ENCODE measurements at places on chromosomes 3 and 15.

DNA sequence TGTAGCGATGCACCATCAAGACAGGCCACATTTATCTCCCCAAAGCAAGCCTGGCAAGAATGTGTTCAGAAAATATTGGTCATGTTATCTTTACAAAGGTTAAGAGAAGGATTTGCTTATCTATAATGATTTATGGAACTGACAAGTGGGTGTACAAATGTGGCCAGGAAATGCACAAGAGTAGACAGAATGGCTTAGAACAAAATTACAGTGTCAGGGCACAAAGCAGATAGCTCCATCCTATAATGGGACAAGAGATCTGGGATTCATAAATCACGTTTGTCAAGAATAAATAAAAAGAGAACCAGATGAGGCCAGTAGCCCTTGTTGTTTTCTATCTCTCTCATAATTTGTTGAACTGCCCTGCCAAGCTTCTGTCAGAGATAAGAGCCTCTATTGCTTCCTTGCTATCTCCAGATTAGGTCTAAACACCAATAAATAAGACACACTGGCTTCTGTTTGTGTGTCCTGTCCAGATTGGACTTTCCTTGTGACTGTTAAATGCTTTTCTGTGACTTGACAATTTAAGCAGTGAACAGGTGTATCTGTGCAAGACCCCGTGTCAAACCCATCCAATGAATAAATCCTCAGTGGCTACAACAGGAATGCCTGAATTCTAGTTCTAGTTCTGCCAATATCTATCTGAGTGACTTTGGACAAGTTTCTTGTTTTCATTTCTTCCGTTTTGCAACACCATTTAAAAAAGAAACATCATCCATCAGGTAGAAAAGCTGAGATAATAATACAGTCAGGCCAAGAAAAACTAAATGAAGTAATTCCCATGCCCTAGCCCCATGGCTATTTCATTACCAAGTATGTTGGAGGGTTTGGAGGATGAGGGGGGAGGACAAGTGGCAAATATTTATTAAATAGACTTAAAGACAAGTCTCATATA is 157.2 kb downstream of the DCLK3 start:
- DNase-seq = no peak

DNA sequence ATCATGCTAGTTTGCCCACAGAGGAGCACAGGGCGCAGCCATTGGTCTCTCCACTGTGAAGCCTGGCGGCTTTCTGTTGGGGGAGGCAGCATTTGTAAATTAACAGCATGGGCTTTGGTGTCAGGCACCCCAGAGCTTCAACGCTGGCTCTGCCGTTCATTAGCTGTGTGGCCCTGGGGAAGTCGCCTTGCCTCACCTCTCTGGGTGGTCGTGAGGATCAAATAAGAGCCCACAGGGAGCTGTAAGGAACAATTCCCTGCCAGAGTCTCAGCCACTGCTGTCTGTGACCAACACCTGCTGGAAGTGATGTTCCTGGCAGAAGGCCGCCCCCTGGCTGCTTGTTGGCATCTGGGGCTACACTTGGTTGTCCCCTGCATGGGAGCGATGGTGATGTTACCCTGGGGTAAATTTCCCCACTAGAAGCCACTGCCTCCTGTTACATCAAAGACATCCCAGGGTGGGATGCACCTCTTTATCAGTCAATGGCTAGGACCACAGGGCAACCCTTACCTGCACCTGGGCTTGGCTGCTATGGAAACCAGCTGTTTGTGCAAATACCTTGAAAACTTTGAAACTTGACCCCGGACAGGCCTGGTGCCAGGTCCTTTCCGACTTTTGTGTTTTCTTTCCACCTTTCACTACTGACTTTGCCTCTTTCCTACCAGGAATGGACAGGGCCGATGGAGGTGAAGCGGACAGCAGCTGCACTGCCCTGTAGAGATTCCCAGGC is 36.9 kb downstream of the DNASE1L3 start:
- no peak for DNase-seq

GRCh38 chr3:52820736-52821135 is 9.7 kb downstream of the ITIH4 start:
- DNase-seq = no peak

DNA sequence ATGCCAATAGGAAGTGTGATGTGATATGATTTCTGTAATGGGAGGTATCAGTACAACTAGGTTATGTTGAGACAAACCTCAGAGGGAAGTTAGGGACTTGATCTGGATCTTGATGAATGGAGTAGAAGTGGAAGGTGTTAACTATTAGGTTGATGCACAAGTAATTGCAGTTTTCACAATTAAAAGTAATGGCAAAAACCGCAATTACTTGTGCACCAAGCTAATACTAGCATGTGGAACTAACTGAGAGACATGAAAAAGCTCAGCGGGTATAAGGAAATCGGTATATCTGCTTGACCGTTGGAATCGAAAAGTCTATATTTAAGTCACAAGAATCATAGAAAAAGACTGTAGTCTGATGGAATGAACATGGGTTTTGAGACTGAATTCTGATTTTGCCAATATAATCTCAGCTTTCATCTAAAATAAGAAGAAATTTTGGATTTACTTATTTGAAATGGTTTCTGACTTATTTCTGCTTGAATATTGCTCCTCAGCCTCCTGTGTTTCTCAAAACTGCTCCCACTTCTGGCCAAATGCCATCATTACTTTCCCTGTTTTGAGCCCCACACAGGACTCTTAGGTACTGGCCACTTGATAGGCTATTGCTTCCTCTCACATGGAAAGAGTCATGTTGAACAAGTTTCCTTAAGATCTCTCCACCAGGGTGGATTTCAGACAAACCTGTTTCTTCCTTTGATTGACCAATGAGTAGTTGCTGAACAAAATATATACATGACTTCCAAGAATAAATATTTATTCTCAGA is 271.5 kb upstream of the COL8A1 start:
- no peak for DNase-seq

DNA sequence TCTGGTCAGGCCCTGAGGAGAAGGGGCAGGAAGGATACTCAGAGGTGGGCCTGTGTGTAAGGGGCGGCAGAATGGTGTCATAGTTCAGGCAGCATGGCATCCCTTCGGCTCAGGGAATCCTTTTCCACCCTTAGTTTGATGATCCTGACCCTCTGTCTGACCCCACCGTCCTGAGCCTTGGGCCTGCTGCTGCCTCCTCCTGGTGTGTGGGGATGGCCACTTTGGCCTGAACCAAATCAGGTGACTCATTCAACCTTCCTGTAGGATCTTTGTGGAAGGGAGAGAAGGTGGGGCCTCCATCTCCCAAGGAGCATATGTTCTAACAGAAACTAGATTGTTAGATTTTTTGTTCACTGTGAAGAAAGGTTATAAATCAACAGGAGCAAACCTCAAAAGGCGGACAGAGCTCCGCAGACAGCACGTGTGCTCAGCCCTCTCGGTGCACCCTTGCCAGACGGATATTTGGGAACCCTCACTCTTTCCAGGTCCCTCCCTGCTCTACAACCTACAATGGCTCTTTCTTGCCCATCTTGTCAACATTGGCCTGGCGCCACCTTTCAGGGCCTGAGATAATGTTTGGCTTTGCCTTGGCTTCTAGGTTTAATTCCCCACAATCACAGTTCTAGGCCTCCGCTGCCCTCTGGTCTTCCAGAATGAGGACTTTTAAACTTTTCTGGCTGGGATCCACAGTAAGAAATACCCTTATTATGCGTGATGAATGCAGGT is 21.7 kb downstream of the THSD4 start:
- no peak for DNase-seq

GRCh38 chr3:51340013-51340829 is 44.9 kb upstream of the MANF start:
- DNase-seq = no peak

DNA sequence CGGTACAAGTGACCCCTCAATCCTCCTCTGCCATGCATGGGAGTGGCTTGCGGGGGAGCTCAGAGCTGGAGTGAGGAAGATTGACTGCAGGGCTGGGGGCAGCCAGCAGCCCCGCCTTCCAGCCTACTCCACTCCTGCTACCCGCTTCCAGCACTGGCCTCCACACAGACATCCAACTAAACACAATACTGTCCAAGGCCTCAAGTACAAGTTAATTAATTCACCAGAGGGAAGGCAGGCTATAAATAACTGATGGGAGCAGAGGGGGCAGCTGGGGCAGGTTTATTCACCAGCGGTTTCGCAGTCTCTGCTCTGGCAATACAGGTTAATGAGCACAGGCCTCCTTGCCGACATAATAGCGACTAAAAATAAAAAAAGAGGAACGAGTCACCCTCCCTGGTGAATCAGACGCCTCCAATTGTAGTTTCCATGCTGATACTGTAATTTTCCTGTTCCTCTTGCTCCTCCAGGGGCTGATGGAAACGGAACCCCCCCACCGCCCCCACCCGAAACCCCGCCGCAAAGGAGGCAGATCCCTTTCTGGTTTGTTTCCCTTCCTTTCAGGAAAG is 166.4 kb upstream of the TLE3 start:
- no peak for DNase-seq

- no peak for DNase-seq
Observed at GRCh38 chr3:124763644-124764358, 33.5 kb downstream of the UMPS start.

DNA sequence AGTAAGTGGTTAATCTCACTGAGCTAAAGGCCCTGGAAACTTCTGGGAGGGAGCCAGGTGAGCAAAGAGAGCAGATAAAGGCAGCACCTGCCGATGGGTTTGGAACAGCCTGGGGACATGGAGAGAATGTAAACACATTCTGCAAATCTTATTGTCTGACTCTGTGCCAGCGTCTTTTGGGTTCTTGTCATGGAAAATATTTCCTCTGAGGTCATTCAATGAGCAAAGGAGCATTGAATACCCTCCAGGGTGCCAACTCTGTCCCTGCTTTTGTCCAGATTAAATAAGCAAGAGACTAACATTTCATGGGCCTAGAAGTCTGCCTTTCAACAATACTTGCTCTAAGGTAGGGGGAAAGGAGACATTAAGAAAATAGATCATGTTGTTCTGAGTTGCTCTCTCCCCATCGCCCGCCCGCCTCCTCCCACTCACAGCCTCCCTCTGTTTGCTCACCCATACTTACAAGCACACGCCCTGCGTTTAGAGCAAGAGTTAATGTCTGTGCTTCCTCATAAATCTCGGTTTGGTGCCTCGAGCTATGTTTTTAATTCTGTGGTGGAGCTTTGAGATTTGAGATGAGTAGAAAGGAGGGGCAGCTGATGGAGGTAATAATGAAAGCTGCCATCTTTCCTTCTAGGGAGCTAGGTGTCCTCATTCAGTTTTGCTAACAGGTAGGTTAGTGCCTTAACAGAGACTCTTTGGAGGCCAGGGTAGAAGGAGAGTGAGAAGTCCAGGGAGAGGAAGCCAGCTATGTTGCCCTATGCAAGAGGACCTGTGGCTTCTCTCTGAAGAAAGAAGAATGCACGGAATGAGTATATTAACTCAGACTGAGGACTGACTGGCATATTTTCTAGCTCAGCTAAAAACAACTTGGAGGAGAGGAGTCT is 132.9 kb downstream of the TPRG1 start:
- DNase-seq = no peak

GRCh38 chr3:39443530-39443929 is 23.9 kb upstream of the MOBP start:
- no peak for DNase-seq

DNA sequence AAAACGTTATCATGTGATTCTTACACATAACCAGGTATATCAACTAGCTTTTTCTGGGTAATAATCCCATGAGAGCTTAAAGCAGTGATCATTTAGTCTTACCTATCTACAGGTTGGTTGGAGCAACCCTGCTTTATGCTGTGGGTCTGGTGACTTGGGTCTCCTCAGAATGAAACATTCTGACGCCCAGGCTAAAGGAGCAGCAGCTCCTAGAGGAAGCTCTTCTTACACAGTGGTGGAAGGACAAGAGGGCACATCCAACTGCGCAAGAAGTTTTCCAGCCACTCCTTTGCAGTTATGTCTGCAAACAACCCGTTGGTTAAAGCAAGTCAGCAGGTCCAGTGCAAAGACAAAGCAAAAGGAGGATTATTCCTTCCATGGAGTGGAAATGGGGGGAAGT is 377.5 kb downstream of the EDEM1 start:
- no peak for DNase-seq

- no peak for DNase-seq
Observed at GRCh38 chr3:37800022-37800551, 61.6 kb upstream of the CTDSPL start.

DNA sequence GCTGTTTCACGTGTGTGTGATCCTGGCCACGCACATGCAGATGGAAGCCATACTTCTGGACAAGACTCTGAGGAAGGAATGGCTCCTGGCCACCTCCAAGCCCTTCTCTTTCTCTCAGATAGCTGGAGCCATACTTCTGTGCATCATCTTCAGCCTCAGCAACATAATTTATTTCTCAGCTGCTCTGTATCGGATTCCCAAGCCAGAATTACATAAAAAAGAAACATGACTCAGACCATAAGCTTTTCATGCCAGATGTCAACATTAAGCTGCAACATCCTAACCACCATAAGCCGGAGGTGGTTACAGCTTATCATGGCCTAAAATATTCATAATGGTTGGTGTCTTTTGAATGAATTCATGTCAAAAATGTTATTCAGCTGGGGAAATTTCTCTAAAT is 10.6 kb upstream of the KIF23 start:
- DNase-seq = no peak

DNA sequence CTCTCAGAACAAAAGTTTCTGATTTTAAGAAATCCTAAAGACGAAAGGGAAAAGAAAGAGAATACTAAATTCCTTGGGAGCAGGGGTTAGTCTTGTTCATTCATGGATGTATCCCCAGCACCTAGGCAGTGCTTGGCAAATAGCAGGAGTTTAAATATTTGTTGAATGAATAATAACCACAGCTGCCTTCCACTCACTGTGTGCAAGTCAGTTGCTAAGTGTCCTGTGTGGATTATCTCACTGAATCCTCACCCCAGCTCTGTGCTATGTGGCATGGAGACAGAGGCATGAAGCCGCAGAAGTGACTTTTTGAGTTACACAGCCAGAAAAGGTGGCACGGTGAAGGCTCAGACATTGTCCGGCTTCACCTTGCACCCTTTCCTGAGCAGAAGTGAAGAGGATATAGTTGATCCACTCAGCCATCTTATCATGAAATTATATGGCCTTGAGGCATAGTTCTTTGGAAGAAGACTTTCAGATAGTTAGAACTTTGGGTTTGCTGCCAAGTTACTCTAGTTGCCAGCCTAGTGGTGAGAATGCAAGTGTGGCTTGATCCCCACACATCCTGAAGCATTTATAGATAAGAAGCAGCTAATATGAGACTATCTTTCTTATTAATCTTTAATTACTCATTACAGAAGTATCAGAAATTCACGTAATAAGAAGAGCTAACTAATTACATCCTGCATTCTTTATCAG is 355.5 kb downstream of the LRTM1 start:
- no peak for DNase-seq

GRCh38 chr15:80958818-80959495 is 30.7 kb downstream of the MESD start:
- DNase-seq = no peak

DNA sequence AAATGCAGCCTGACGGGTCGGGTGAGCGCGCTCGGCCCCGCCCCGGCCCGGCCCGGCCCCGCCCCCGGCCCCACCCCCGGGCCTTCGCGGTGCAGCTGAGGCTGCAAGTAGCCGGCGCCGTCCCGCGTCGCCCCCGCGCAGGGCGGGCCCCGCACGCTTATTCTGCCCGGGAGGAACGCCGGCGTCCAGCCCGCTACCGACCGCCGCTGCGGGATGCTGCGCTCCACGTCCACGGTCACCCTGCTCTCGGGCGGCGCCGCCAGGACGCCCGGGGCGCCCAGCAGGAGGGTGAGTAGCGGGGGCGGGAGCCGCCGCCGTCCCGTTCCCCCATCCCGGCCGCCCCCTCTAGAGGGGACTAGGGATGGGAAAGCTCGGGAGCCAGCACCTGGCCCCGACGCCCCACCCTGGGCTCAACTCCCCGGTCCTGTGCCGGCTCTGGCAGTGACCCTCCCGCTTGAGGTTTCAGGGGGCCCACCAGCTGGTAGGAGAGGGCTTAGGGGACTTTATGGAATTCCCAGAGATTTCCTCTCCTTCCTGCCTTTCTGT is at the start of gene MYZAP:
TSS of gene MYZAP (plus strand) at position 83 of the 546 bp plus-strand sequence. CDS start at position 214, 131 bp downstream.
- DNase-seq = peak; percentile 59
